Kidney (tissue), 22 donors: ENCODE measurements at places on chromosomes 1 and 21.

DNA sequence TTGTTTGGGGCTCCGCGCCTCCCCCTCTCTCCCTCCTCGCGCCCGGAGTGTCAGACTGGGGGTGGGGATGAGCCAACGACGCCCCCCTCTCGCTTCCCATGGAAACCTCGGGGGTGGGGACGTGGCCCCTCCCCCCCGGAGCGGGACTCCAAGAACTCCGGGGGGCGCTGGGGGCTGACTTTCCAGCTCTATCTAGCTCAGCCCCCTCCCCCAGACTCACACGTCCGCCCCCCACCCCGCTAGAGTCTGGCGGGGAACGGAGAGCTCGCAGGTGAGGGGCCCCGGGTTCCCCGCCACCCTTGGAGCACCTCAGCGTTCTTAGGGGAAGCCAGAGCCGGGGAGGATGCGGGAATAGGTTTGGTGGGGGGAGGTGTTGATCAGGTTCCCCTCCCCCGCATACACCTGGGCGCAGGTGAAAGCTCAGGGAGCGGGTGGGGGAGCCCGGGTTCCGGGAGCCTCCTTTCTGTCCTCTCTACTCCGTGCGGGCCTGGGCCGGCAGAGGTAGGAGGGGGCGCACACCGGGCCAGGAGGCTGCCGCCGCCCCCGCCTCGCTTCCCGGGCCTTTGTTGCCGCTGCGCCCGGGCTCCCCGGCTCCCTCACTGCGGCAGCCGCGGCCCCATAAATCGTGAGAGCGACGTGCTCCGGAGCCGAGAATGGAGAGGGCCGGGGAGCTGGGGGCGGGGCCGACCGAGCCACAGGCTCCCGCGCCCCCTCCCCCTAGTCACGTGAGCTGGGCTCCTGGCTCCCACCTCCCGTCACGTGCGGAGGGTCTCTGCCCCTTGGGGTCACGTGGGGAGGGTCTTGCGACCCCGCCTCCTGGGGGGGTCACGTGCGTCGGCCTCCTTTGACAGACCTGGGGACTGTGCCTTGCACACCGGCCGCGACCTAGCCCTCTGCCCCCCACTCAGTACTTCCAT, 1.9 kb downstream of the EFNA3 start:
- DNase-seq: peak; percentile 92

DNA sequence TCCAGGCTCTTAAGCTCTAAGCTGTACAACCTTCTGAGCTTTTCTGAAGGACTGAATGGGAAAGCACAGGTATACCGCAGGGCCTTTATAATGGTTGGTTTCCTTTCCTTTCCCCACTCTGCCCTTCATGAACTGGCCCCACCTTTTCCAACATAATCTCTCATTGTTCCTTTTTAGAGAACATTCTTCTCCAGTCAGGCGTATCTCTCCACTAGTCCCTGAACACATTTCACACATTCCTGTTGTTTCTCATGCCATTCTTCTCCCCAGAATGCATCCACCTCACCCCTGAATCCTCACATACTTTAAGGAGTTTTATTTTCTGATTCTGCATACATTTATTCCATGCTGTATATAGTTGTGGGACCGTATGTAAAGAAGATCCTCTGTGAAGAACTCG, 41.3 kb downstream of the PGM1 start:
- DNase-seq: no peak

- DNase-seq: no peak
Measured at GRCh38 chr1:11468878-11469277, 10.1 kb upstream of the DISP3 start.

DNA sequence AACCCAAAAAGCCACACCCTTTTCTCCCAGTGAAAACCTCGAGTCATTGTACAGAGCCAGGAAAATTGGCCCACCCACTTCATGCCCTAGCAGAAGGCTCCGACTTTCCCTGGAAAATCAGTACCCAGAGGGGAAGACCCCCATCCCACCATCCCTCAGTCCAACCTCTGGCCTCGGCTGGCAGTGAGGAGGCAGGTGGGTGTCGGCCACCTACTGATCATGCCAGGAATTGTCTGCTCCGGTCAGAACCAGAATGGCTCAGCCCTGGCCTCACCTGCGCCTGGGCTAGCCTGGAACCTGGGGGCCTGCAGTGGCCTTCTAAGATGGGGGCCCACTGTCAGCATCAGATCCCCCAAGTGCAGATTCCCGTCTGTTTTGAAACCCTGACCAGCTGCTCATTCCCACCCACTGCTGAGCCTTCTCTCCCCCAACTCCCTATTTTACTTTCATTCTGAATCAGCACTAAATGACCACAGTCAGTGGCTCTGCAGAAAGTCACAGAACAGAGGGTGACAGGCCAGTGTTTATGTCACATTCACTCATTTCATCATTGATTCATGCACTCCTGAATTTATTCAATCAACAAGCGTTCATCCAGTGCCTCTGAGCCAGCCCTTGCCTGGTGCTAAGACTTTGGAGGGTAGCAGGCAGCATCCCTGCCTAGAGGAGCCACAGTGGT, 3.0 kb upstream of the S100A9 start:
- DNase-seq: no peak

- DNase-seq: peak; percentile 63
Measured at GRCh38 chr21:23452384-23453083, 2154.7 kb downstream of the MRPL39 start.

- no peak for DNase-seq
Measured at GRCh38 chr1:22465015-22465565, 13.4 kb downstream of the ZBTB40 start.

GRCh38 chr1:157806431-157807149, 13.3 kb downstream of the FCRL1 start:
- no peak for DNase-seq
